ENCODE measurements at places on chromosomes 7 and 10.

DNA sequence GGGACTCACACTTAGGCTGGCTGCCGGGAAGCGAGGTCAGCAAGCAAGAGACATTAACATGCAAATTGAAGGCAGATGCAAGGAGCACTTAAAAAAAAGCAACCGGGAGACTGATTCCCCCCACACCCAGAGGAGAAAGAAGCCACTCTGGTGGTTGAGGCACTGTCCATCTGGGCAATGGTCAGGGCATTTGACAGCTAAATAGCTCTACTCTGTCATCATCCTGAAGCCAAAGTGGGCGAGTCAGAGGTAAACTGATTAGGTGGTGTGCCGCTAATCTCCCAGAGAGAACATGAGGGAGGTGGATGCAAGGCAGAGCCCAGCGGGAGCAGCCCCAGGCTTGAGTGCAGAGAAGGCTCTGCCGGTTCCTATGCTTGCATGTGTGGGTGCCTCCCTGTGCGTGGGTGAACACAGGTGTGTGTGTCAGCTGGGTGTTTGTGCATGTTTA is 100.6 kb downstream of the PLXNA4 start:
- DNase-seq = no peak

DNA sequence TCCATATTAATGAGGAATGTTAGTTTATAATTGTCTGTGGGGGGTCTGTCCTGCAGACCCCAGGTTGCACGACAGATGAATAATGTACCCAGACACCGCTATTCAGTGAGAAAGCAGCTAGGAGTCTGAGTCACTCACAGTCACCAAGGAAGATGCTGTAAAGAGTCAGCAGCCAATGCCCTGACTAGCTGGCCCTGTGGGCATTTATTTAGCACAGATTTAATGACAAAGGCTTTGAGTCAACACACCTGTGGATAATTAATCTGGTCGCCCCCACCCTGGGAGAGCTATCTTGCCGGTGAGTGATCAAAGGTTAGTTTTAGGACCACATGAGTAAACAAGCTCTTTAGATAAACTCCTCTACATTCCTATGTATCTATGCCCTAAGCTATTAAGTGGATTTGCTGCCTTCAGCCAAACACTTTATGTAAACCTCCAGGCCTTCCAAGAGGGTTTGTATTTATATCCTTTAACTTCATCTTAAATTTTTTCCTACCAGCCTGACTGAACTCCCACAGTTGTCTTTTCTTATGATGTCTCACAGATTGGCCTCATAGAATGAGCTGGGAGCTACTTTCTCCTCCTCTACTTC is 180.0 kb upstream of the ADCY1 start:
- no peak for DNase-seq

DNA sequence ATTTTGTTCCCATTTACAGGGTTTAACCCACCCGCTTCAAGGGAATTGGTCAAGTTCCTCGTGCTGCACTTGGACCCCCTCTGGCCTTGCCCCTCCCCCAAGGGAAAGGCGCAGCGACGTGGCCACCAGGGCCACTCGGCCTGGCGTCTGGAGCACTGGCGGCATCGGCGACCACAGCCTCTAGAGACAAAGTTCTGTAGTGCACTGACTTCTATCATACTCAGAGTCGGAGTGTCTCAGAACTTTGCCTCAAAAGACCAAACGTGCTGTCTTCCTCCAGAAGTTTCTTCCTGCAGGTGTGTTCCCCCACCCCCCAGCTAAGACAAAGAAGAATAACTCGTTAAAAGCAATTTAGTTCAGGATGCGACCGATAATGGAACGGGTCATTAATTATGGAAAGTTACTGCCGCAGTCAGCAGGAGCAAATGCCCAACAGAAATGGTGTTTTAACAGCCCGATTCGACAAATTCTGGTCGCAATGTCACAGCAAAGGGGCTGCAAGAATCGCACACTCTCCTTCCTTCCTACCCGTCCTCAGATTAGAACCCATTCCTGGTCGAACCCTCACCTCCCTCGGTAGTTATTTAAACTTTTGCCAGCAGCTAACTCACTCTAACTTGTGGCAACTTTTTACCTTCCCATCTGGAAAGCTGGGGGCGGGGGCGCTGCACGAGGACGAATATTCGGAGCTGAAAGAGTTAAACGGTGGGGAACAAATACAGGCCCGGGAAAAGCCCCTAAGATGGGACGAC is 202.1 kb upstream of the NFE2L3 start:
- no peak for DNase-seq

DNA sequence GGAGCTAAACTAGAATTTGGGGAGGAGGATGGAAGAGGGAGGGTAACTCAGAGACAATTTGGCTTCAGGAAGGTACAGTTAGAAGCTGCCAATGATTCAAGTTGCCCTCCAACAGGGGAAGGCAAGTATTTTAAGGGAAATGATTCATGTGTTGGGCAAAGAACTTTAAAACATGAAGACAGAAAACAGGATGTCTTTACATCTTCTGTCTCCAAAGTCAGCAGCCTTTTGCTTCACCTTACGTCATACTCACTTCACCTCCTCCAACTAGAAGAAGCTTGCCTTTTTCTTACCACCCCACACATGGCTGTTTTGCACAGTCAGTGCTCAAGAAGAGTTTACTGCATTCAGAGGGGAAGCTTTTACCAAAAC is 36.1 kb downstream of the PPP1R3C start:
- no peak for DNase-seq

DNA sequence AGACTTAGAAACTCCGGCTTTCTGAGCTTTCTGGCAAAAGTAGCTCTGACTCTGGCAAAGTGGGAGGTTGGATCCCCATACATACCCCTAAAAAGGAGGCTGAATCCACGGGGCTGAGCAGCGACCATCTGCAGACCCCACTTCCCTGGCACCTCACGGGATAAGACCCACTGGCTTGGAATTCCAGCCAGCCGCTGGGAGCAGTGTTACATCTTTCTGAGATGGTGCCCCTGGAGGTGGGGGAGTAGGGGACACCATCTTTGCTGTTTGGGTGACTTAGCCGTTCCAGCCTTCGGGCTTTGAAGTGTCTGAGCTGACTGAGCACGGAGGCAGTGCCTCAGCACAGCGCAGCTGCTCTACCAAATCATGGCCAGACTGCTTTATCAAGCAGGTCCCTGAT is 45.0 kb upstream of the GRM3 start:
- DNase-seq = no peak

Measured in CD8-positive, alpha-beta memory T cell (primary cell).